ENCODE measurements at places on chromosomes 3 and 15.
A peak's percentile ranks its signal among the peaks of the same experiment; 100 is the strongest.

DNA sequence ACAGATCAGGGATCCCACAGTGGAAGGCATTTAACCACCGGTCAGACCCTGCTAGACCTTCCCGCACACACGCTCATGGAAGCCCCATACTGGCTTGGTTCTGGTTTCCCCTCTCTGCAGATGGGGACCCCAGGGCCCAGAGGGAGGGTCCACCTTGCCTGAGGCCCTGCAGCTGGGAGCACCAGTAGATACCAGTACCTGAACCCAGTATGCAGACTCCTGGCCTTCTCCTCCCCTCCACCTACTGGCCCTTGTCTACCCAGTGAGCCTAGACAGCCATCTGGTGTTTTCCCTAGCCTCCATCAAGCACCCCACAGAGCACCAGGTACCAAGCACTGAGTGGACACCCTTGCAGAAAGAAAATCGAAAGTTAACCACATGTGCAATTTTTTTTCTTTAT, 65.1 kb downstream of the MEGF11 start:
- no peak for DNase-seq

DNA sequence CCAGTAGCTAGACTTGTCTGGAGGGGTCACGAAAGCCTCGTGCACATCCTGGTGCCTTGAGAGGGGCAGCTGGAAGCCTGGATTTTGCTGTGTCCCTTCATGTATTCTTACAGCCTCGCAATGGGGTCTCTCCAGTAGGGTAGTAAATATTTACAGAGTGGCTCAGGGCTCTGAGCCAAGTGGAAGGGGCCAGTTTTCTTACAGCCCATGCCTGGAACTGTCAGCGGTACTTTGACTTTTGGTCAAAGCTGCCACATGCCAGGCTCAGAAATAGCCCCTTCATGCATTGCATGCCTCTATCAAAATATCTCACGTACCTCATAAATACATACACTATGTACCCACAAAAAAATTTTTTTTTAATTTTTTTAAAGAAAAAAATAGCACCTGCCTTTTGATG, 119.2 kb downstream of the OSBPL10 start:
- no peak for DNase-seq

GRCh38 chr3:103992469-103992868, 1374.2 kb upstream of the ALCAM start:
- no peak for DNase-seq

- DNase-seq: no peak
Measured at GRCh38 chr3:132499071-132499470, 81.8 kb downstream of the DNAJC13 start.

GRCh38 chr15:44296625-44297524, 8.4 kb downstream of the GOLM2 start:
- peak; percentile 37 for DNase-seq

GRCh38 chr15:63986751-63987341, 59.4 kb downstream of the DAPK2 start:
- no peak for DNase-seq

- DNase-seq: no peak
Measured at GRCh38 chr3:79167651-79168416, 600.0 kb downstream of the ROBO1 start.

DNA sequence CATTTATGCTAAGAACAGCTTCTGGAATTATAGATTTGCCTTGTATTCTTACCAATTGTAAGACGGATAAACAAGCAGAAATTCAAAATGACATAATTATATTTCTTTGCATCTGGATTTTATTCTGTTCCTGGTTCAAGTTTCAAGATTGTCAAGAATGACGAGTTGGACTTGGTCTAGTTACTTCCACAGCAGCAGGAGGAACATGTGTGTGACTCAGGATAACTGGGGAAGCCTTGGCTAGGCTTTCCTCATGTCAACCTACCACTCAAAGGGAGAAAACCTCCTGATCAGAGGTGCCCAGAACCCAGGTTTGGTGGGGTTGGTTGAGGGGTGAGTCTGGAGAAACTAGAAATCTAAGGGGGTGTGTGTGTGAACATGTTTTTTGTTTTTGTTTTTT, 259.7 kb downstream of the SOX2 start:
- no peak for DNase-seq

DNA sequence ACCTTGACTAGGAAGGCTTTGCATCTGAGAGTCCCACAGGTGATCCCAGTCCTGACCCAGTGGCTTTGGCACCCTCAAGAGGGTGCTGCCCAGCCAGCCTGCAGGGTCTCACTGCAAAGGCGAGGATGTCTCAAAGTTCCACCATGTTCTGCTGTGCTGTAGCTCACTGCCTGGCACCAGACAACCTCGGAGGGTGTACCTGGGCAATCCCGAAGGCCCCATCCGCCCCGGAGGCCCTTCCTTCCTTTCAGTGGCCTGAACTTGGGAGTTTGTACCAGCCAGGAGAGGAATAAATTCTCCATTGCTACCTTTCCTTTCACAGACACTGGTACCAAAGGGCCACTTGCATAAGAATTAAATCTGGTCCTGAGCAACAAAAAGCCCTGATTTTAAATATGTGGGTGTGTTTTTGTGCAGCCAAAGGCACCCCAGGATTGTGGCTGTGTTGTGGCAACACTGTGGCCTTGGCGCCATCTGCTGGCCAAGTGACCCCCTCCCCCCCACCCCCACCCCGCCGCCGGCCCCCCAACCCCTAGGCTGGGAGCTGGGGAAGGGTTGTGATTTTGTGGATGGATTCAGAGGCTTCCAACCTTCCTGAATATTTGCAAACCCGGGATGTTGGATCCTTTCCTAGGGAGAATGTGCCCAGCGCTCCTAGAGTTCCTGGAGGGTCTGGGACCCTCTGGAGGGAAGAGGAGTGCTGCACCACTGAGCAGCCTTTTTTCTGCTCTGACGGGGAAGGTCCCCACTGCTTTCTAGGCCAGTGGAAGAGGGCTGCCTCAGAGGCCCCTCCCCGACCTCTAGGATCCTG, 9.7 kb upstream of the PTPN23 start:
- DNase-seq: no peak

DNA sequence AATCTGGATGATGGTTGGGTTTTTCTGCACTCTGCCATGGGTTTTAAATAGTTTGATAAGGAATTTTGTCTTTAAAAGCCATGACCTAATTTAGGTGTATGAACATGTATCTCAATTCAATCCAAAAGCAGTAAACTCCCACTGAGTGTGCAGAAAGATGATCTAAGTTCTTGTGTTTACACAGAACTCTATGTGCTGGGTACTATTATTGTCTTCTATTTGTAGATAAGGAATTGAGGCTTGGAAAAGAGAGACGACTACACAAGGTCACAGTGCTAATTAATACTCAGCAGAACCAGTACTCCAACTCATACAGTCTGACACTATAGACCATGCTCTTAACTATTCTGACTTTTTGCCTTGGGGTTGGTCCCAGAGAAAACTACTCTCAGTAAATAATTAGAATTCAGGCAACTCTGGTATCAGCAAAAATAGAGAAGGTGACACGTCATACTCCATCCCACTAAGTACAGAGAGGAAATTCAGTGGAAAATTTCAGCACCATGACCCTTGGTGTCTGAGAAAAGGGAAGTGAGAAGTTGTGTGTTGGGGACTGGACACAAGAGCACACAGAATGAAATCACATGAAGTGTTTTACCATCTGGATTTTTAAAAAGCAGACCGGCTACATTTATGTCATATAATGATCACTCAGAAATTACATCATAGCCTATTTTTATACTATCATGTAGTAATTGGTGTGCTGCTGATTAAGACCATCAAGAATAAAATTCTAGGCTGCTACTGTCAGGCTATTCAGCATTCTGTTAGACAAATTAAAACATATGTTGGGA, 18.3 kb upstream of the MYH15 start:
- no peak for DNase-seq

- no peak for DNase-seq
Measured at GRCh38 chr15:65595960-65596359, 15.0 kb downstream of the INTS14 start.

GRCh38 chr15:71168166-71168834, 53.0 kb downstream of the THSD4 start:
- DNase-seq: no peak

DNA sequence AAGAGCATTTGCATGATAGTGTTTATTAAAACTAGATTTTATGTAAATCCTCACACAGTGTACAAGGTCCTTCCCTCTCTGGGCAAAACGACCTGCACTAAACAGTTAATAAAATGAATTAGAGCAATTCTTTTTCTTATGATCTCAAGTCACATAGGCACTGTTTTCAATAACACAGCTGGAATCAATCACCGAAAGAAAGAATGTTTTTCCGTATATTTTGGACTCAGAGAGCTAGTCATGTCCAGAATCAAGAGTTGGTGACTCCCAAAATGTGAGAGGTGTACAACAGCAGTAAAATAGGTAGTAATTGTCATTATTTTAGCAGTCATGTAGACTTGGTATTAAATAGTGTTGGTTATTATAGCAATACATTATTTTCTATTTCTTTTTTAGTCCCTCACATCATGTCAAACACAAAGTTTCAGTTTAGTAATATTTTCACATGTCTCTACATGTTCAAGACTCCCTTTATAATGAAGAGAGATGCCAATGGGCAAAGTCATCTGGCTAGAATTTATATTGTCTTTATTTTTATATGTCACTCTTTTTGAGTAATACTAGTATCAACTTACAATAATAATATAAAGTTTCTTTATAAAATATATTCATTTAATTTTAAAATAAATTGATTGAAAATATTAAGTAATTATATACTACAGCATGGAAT, 448.6 kb upstream of the CDIN1 start:
- DNase-seq: no peak

DNA sequence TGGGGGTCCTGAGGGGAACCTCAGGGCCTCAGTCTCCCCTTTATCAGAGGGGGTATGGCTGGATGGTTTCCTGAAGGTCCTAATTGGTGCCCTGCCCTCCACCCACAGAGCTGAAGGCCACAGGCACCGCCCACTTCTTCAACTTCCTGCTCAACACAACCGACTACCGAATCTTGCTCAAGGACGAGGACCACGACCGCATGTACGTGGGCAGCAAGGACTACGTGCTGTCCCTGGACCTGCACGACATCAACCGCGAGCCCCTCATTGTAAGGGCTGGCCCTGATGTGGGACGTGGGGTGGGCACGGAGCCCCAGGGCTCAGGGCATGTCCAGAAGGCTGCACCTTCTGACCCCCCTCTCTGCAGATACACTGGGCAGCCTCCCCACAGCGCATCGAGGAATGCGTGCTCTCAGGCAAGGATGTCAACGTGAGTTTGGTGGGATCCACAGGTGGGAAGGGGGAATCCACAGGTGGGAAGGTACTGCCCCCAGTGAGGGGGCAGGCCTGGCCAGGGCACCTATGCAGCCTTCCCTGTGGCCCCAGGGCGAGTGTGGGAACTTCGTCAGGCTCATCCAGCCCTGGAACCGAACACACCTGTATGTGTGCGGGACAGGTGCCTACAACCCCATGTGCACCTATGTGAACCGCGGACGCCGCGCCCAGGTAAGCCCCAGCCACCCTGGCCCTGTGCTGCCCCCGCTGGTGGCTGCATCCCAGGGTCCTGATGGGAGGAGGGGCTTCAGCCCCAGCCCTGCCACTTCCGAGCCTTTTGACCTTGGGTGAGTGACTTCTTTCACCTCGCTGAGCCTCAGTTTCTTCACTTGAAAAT, 17.5 kb upstream of the GNAT1 start:
- DNase-seq: no peak

DNA sequence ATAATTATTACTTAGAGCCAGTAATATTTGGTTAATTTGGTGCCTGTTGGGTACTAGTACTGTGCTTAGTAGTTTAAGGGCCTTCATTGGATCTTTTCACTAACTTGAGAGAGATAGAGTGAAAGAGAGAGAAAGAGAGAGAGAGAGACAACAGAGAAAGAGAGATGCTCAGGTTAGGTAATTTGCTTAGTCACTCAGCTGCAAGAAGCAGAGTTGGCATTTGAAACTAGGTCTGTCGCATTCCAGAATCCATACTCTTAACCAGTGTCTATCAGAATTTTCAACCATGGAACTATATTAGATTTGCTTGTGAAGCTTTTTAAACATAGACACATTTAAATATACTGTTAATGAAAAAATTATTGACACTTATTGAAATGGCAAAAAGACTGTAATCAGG, 31.1 kb upstream of the NUDT16 start:
- no peak for DNase-seq

- no peak for DNase-seq
Measured at GRCh38 chr15:101466188-101466587, 23.3 kb downstream of the PCSK6 start.

GRCh38 chr3:37642670-37643598, 218.7 kb upstream of the CTDSPL start:
- DNase-seq: no peak

- DNase-seq: no peak
Measured at GRCh38 chr3:55467099-55467498, 20.0 kb downstream of the WNT5A start.

- DNase-seq: no peak
Measured at GRCh38 chr15:94105760-94106159, 125.6 kb upstream of the MCTP2 start.

GRCh38 chr3:95965704-95966336, 848.6 kb upstream of the EPHA6 start:
- DNase-seq: no peak

DNA sequence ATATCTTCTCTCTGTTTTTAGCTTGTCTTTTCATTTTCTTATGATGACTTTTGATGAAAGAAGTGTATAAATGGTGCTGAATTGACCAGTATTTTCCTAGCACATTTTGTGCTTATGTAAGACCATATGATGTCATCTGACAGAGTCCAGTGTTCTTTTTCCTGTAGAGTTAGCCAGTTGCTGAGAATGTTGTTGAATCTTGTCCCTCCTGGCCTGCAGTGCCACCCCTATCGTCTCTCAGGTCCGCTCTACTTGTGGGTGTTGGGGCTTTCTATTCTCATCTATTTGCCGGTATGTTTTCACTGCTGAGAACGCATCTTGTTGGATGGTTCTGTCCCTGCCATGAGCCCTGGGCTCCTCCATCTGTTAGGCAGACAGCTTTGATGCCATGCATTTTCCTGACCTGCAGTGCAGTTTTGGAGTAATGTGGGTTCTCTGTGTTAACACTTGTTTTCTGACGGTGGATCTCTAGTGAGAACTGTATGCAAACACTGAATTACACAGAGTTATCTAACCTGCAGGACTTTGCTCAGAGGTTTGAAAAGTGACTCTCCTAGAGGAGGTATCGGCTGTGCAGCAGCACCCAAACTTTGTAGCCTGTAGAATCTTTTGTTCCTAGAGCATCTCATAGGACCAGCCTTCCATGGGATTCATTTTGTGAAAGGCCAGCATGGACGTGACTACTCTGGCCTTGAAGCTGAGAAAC, 44.6 kb downstream of the SLC6A20 start:
- DNase-seq: no peak

DNA sequence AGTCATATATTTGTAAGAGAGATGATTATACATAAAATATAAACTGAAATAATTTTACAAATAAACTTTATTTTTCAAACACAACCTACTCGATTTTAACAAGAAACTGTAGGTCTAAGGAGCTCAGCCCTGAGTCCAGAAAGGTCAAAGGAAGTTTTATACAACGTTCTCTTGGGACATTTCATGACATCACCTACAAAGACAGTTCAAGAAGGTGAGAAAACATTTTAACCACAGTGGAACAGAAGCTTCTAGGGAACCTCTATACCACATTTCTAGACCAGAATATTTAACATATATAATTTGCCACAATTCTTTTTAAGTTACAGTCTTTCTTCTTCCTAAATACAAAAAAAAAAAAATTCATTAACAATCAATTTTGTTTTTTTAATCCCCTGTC, 40.1 kb downstream of the CBLB start:
- no peak for DNase-seq

- DNase-seq: peak; percentile 100
Measured at GRCh38 chr3:177300039-177300833, 103.0 kb upstream of the TBL1XR1 start.

Measured in kidney glomerular epithelial cell (primary cell).